ENCODE measurements at places on chromosomes 2 and 18. TPM values are rescaled to one million over a fixed set of nuclear protein-coding genes. Genes with fewer than 3 reads are reported as not detected.

DNA sequence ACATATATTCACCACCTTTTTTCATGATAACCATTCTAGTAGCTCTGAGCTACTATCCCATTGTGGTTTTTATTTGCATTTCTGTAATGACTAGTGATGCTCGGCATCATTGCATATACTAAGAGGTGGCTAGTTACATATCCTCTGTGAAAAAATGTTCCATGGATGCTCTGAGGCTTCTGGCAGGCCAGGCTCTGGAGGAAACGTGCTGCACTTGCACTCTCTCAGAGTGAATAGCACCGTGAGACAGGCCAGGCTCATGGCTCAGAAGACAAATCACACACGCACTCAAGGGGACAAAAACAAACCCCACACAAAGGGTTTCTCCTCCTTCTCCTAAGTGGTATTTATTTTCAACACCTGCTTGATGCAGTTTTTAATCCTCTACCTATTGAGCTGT is 1085.3 kb upstream of the CNTNAP5 start:
- DNase-seq, result no peak

DNA sequence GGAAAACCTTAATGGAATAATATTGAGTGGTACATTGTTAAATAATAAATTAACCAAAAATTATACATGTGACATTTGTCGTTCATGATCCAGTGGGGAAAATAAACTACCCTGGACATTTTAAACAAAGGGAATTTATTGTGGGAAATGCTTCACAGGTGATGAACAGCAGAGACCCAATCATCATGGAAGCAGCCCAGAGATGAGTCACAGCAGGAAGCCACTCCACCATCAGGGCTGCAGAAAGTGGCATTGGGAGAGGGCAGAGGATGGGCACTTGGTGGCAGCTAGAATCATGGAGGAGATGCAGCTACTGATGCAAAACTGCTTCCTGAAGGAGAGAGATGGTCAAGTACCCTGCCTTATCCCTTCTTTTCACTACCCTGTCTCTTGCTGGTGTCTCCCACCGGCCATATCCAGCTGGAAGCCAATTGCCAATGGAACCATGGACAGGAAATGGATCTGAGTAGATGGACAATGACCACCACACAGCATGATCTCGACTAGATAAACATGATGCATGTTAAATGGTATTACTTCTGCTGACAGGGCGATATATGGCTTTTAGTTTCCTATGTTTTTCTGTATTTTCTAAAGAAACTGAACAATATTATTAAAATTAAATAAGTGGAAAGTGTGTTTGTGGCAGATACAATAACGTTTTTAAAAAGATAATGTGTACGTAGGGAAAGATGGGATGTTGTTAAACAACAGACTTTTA is 139.8 kb downstream of the RPIA start:
- no peak for DNase-seq

- DNase-seq, result no peak
Measured at GRCh38 chr2:37367310-37367709, 22.9 kb downstream of the QPCT start.

LYG1 gene
- total RNA-seq, result not detected

POTEI gene
- 4.5 TPM for total RNA-seq

DNA sequence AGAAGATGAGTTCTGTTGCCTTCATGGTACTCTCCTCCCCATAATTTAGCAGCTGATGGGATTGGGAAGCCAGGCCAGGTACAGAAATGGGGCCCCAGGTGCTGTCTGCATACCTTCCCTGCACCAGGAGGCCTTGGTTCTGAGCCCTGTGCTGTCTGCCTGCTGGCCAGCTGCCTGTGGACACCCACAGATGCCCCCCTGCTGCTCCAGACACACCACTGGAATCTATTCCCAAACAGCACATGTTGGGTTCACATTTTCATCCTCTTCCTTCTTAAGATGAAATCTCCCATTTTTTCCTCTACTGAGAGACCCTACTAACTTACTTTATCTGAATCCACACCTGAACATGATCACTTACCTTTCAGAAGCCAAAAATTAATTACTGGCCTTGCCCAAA is 152.0 kb upstream of the CCDC68 start:
- DNase-seq, result no peak

- no peak for DNase-seq
Measured at GRCh38 chr2:70983506-70984227, 5.2 kb downstream of the ANKRD53 start.

DNA sequence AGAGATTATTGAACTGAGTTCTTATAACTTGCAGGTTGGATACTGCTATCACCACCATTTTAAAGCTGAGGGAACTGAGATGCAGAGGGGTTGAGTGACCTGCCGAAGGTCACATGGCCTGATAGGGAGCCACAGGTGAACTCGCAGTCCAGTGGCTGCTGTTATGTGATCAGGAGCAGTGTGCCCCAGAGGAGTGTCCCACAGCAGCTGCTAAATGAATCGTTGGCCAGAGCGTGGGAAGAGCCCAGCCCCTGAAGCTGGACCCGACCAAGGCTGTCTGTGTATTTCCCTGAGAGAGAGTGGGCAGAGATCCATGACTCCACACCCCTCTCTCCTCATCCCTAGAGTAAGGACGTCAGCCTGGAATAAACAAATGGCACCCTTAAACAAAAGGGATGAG is 26.7 kb upstream of the PRLH start:
- DNase-seq, result no peak

DNA sequence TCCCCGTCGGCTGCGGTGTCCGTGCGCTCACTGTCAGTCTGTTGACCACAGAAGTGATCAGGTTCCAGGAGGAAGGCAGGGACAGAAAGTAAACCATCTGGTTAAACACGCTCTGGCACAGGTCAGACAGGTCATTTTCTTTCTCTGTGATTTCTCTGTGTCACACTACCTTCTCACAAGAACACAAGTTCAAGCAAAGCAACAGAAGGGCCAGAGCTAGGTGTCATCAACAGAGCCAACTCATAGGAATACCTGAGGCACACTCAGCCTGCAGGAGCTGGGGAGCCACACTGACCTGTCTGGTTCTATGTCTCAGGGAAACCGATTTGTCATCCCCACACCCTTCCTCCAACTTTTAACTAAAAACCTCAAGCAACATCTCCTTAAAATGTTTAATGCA is 115.1 kb upstream of the ZBTB14 start:
- no peak for DNase-seq

CYS1 gene
- total RNA-seq, result 13.3 TPM

DNA sequence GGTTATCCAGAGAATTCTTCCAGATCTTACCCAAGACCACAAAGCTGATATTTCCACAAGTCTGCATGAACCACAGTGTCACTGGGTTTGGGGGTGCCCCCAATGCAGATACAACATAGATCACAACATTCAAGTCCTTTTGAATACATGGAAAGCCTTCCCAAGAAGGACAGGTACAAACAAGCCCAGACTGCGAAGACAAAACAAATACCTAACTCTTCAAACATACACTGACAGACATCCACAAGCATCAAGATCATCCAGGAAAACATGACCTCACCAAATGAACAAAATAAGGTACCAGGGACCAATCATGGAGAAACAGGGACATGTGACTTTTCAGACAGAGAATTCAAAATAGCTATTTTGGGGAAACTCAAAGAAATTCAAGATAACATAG is 93.1 kb downstream of the MDH1 start:
- no peak for DNase-seq

DNA sequence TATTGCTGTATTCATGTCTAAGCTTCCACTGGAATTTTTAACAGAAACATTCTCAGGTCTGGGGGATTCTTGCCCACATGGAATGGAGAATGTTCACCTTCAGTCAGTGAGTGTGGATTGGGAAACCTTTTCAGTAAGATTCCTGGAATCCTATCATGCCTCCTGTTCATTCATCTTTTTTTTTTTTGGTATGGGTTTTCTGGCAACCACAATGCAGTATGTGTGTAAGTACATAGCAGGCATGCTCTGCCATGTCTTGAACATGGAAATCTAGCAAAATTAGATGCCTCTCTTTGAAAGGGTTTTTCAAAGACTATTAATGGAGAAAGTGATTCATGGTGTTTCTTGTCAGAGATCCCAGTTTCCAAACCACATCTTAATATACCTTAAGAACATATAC is 176.5 kb downstream of the LTBP1 start:
- no peak for DNase-seq

DNA sequence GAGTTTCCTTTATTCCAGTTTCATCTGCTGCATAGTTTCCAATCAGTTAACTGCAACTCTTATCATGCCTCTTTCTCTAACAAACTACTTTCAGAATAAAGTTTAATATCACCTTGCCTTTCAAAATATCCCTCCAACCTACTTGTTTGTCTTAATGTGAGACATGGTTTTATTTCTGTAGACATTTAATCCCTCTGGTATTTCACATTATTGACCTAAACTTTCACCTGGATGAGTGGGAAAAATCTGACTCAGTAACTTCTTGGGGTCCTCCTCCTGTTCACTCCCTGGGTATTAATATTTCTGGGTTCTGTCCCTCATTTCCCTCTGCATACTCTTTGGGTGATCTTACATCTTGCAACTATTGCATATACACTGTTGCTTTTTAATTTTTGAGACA is 27.9 kb downstream of the MSH6 start:
- no peak for DNase-seq

DNA sequence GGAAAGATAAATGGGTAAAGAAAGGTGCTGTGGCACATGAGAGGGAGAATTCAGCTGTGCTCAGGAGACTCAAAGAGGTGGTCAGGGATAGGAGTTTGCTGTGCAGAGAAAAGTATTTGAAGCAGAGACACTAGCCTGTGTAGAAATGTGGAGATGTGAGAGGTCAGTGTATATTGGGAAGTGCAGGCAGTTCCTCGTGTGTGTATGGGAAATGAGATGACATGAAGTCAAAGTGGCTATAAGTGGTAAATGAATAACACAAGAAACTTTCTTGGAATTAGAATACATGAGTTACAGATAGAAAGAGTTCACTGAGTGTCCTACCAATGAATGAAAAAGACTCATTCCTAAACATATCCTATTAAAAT is 11.6 kb downstream of the MAP3K20 start:
- DNase-seq, result no peak

GRCh38 chr18:50453014-50453680 is 78.3 kb downstream of the SKA1 start:
- no peak for DNase-seq

GRCh38 chr2:207107551-207107950 is 58.2 kb downstream of the KLF7 start:
- DNase-seq, result no peak

GRCh38 chr2:181570833-181571661 is 85.9 kb downstream of the CERKL start:
- no peak for DNase-seq

DNA sequence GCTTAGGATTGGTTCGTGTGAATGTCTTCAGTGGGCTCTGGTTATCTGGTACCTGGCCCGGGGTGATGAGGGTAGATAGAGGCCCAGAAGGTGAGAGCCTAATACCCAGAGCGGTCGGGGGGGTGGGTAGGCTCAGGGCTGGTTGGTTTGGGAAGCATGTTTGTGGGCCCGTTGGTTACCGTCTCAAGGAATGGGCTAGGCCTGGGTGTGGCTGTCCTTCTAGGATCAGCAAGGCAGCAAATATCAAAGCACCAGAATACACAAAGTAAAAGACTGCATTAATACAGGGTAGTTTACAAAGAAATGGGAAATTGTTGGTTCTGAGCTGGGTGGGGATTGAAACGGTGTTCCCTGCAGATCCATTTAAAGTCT is 6.0 kb upstream of the IL1R2 start:
- DNase-seq, result no peak

KIF3C gene
- 5.3 TPM for total RNA-seq

DNA sequence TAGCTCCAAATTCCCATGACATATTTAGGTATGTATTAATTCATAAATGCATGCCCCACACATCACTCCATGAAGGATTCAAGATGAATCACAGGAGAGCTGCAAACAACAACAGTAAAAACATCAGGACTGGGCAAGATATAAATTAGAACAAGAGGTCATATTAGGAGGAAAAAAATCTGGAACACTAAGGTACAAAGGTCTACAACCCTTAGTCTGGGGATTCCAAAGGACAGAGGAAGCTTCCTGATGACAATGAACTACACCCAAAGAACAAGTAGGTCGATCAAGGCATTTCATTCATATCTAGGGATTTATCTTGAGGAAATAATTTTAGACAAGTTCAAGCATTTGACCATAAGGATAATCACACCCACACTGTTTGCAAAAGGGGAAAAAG is 14.5 kb downstream of the VPS4B start:
- DNase-seq, result no peak

GRCh38 chr2:208359632-208359986 is 47.0 kb upstream of the PTH2R start:
- DNase-seq, result peak; percentile 59

DNA sequence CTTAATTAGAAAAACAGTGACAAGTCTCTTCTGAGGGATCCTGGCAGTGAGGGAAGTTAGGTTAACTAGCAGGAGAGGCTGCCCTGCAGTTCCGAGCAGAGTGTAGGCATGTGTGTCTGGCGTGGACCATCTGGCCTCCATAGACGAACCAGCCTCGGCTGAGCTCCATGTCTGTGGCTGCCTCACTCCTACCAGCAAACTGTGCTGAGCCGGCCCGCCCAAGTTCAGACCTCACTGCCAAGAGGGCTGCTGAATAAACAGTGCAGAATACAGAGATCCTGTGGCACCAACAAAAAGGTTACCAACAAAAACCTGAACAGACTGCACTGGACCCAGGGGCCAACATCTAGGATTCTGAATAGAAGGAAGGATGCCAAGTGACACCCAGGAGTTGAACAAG is 27.3 kb downstream of the INO80C start:
- DNase-seq, result no peak

BMP10 gene
- 1,953 TPM for total RNA-seq

GRCh38 chr18:44325903-44326635 is 354.6 kb upstream of the SETBP1 start:
- DNase-seq, result peak; percentile 79

DNA sequence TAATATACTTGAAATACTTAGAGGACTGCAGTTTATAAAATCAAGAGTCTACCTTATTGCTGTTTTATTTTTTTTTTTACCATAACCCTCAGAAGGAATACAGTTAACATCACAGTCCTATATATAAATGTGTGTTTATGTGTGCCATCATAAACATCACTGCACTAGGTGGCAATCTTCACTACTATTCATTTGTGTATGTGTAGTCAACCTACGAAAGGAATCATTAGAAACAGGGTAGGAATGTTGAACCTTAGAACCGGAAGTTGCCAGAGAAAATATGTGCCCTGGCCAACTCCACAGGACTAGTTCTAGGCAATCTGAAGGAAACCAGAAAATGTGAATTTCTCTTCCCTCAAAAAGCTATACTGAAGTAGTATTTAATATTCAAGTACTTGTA is 3.4 kb downstream of the GEN1 start:
- DNase-seq, result no peak

- no peak for DNase-seq
Measured at GRCh38 chr2:134198006-134198634, 55.8 kb upstream of the MGAT5 start.

DNA sequence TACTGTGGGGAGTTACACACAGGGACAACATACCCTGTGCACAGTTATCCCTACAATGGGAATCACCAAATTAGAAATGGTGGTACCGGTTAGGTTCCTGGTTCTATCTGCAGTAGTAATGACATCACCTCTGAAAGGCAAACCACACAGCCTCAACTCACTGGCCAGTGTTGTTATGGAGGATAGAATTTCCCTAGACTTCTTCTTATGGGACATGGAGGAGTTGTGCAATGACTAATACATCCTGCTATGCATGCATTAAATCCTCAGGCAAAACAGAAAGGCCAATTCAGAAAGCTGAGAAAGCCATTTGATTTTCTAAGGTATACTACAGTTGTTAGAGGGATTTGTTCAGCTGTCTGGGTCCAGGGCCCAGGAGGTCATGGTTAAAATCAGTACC is 439.3 kb downstream of the TMX3 start:
- no peak for DNase-seq

CNTNAP5 gene
- total RNA-seq, result not detected

- DNase-seq, result no peak
Measured at GRCh38 chr2:229164545-229165249, 106.4 kb downstream of the PID1 start.
